Neural crest cell (in vitro differentiated cells): ENCODE measurements at places on chromosomes 2 and 18.
A peak's percentile ranks its signal among the peaks of the same experiment; 100 is the strongest.

- no peak for DNase-seq
These were observed 226.0 kb upstream of the LRRTM1 start for GRCh38 chr2:80530442-80531064.

DNA sequence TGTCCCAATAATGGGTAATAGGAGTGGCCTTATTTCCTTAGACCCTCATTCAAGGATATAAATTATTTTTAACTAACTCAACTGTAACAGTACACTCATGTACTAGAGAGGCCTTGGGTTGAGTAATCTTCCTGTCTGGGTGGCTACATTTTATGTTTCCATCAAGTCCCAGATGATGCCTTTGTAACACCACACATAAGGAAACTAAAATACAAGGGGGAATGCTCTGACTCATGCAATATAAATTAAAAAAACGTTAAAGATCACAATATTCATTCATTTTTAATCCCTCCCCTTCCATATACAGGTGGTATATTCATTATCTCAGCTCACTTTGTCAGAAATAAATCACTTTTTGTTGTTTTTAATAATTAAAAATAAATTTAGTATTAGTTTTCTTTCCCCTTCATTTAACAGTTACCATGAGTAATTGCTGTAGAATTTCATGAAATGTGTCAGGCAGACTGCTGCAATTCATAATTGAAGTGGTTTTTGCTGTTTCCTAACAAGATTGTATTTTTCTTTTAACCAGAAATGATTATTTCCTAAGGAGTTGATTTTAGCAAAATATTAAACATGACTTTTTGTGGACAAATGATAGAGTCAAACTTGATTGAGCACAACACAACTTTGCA is 1403.6 kb downstream of the SUCLG1 start:
- DNase-seq = no peak

GRCh38 chr2:189837326-189837725 is 53.1 kb downstream of the PMS1 start:
- DNase-seq = no peak

- DNase-seq = no peak
These were observed 114.5 kb downstream of the METTL8 start for GRCh38 chr2:171319164-171319810.

GRCh38 chr2:127389778-127390435 is 2.1 kb upstream of the MAP3K2 start:
- DNase-seq = no peak

DNA sequence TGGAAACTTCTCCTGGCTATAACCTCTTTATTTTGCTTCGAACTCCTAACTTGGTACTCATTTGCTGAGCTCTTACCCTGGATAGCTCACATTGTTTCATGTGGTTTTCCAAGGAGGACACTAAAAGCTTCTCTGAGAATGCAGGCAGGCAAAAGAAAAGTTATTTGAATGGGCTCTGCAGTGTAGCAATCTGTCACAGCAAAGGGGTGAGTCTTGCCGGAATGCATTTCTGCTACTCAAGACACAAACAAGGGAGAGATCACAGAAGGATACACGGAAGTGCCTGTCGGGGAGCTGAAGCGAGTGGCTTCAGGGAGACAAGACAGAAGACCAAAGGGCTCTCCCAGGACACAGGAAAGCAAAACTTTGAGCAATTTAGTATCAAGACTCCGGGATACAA is 265.4 kb downstream of the SS18 start:
- DNase-seq = no peak

DNA sequence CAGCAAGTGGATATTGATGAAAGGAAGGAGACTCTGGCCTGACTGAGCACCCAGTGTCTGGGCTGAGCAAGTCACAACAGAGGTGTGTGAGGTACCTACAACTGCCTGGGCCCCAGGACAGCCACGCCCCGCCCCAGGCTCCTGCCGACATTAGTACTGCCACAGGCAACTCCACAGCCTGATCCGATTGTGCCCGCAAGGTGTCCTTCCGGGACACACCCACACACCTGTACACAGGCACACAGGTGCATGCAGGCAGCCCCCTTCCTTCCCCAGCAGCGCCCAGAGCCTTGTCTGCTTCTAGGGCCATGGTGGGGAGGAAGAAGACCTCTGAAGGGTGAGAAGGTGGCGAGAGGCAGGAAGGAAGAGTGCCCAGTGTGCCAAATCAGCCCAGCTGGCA is 83.6 kb downstream of the TNS1 start:
- no peak for DNase-seq

DNA sequence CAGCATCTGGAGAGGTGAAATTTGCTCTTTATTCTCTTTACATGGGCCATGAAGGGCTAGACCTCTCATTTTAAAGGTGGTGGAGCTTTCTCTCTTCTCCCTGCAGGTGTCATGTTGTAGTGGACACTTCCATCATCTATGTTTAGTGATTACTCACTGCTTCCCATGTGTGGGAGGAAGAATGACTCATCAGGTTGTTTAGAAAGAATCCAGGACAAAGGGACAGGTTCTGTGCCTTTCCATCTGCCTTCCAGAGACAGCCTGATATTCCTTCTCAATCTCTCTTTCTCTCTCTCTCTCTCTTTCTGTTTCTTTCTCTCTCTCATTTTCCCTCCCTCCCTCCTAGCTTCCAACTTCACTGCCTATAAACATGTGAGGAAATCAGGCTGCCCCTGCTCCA is 38.7 kb downstream of the SCG2 start:
- DNase-seq = no peak

GRCh38 chr2:135047300-135047699 is at the start of gene MAP3K19:
Gene MAP3K19, minus strand, starts transcription at chr2:135047447. Its CDS starts 22,800 bp downstream, at chr2:135024647.
- no peak for DNase-seq

GRCh38 chr18:5941890-5942289 is 46.6 kb upstream of the TMEM200C start:
- DNase-seq = no peak

- DNase-seq = no peak
These were observed 249.9 kb upstream of the RBBP8 start for GRCh38 chr18:22683196-22683676.

- no peak for DNase-seq
These were observed 27.4 kb upstream of the CUL3 start for GRCh38 chr2:224612578-224612977.

GRCh38 chr18:70411876-70412435 is 123.1 kb downstream of the SOCS6 start:
- DNase-seq = no peak

GRCh38 chr2:219980638-219981037 is 353.2 kb downstream of the SLC4A3 start:
- no peak for DNase-seq

DNA sequence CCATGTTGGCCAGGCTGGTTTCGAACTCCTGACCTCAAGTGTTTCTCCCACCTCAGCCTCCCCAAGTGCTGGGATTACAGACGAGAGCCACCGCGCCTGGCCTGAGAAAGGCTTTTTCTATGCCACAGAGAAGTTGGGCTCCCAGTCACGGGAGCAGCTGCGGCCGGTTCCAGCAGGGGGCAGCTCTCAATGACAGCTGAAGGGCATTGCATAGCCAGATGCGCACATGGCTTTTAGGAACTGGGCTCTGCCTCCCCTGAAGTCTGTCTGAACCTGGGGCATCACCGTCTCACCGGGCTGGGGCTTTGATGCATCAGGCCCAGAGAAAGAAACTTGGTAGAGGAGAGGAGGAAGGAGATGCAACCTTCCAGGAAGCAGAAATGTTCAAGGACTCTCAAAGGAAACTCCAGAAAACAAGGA is 84.2 kb upstream of the LAPTM4A start:
- peak; percentile 70 for DNase-seq

GRCh38 chr18:13136056-13136903 is 82.3 kb upstream of the LDLRAD4 start:
- DNase-seq = peak; percentile 34

DNA sequence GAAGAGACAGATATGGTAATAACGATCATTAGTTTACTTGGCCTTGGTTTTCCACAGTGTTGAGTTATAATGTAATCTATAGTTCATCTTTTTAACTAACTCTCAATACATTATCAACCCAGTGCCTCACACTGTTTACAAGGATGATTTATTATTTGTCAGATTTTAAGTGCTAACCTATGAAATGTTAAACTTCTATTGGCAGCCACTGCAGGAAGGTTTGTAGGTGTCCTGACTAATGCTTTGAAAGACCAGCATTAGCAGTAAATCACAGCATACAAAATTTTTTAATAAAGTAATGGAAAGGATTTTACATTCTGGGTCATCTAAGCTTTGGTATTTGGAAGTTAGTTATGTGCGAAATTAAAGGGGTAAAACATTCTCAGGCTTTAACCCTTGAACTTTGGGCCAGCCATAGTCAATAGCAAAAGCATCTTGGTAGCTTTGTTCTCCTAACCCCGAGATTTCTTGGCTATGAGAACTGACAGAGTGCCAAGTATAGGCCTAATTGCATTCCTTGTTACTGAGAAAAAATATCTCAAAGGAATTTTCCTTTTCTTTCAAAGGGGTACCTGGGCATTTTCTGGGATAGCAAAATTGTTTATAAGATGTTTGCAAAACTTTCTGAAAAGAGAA is 30.6 kb downstream of the SPATS2L start:
- DNase-seq = no peak

DNA sequence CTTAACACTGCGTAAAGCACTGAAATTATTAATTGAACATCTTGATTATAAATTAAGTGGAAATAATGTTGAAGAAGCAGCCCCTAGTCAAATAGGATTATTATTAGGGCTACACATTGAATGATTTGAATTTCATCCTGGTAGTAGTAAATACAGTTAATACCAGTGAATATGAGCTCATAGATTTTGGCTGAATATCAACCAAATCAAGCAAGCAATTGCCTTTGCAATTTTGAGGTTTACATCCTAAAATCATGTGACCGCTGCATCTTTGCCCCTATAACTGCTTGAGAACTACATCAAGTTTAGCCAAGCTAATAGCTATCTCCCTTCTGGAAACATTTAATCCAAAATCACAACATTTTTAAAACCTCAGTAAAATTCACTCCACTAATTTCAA is 801.2 kb upstream of the PIK3C3 start:
- DNase-seq = no peak

GRCh38 chr2:67486041-67486796 is 89.1 kb downstream of the ETAA1 start:
- no peak for DNase-seq

- DNase-seq = no peak
These were observed 570.7 kb downstream of the EPHA4 start for GRCh38 chr2:221001381-221001801.

- no peak for DNase-seq
These were observed 38.1 kb upstream of the MMADHC start for GRCh38 chr2:149625671-149626070.

DNA sequence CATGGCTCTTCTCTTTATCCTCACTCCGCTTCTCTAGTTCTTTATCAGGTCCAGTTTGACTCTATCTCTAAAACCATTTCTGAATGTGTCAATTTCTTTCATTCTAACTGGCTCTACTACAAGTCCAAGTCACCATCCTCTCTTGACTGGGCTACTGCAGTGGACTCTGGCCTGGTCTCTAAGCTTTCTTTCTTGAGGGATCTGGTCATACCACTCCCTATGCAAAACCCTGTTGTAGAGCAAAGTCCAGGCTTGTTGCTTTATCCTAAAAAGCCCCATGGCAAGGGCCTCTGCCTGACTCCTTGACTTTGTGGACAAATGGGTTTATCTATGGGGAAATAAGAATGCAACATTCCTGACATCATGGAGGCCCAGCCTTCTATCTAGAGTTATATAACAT is 87.1 kb downstream of the BCL2L11 start:
- no peak for DNase-seq

DNA sequence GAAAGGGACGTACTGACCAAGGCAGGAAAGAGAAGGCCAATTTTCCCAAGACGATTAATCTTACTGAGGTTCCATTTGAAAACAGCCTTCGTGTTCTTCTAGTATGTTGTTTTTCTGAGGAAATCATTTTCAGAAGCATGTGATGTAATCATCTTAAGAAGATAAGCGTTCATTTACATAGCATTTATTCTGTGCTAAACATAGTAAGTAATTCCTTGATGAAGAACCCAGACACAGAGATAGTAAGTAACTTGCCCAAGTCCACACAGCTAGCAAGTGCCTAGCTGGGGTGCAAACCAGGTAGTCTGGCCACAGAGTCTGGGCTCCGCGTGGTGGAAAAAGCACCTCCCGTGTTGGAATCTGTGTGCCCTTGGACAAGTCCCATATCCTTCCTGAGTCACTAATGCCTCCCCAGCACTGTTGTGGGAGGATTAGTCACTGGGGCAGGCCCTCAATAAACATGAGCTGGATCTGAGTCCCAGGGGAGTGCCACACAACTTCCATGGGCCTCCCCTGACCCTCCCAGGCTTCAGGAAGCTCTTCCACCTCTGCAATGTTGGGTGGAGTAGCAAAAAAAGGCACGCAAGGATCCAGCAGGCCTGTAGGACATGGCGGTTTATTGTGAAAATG is 26.9 kb upstream of the ASAP2 start:
- no peak for DNase-seq

- DNase-seq = no peak
These were observed 1.1 kb upstream of the LINC00305 start for GRCh38 chr18:64149916-64150438.

DNA sequence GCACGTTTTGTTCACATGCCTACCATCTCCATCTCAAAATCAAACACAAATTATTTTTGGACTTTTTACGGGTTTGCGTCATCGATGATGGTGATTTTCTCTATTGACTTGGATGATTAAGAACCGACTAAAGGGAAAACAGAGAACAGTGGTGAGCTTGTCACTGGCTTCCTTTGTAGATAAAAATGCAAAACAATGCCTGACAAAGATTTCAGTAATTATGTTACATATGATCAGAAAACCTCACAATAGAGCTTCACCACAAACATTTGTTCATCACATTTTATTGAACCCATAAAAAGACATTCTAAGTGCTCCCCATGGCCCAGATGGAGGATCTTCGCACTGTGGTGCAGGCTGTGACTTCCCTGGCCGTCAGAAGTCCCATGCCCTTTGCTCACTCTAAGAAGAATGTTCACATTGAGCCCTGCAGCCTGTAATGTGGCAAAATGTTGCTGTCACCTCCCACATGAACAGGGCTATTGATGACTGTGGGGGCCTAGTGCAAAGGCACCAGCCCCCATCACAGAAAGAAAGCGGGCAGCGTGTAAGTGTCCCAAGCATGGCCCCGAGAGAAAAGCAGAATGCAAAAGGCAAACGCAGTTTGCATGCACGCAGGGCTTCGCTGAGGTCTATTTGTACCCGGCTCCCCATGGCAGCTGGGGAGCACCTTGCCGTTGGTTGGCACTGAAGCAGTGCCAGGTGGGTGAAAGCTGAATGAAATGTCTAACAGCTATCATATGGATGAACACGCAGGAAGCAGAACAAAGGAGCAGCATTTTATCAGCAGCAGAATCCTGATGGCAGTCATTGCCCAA is 60.6 kb downstream of the BCL2 start:
- DNase-seq = no peak
